Activated CD4-positive, alpha-beta T cell treated with anti-CD3 and anti-CD28 coated beads, Interleukin-2, amount 10 ng/mL, durations not matched to agents 7 days and 5 days (primary cell): ENCODE measurements at places on chromosomes 6 and 20.
A peak's percentile ranks its signal among the peaks of the same experiment; 100 is the strongest.

DNA sequence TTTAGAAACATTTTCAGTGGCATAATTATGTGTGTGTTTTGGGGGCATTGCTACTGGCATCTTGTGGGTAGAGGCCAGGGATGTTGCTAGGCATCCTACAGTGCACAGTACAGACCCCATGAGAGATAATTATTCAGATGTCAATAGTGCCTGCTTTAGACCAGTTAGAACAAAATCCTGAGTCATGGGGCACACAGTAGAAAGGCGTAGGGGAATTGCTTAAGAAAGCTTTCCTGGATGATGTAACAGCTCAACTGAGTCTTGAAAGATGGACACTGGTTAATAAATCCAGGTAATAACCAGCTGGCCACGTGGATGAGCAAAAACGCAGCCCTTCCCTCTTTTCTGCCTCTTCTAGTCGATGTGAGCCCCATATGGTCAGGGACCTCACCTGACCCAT is 51.1 kb downstream of the KCNB1 start:
- no peak for DNase-seq

DNA sequence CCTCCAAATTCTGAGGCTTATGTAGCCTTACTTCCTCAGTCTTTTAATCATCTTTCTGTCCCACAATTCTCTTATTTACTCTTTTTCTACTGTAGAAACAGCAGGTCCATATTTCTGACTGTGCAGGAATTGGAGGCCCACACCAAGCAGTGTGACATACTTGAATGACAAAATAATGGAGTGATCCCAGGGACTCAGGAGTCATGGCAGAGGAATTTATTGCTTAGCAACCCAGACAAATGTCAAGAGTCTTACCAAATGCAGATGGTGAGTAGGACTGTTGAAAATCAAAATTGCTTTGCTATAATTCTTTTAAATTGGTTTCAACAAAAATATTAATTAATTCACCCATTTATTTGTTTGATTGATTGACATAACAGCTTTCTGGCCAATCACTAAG is 59.9 kb downstream of the HTR1B start:
- DNase-seq: no peak

GRCh38 chr6:170473301-170473717 is 79.8 kb downstream of the PSMB1 start:
- DNase-seq: no peak

GRCh38 chr6:18431581-18431980 is 44.4 kb downstream of the RNF144B start:
- no peak for DNase-seq

DNA sequence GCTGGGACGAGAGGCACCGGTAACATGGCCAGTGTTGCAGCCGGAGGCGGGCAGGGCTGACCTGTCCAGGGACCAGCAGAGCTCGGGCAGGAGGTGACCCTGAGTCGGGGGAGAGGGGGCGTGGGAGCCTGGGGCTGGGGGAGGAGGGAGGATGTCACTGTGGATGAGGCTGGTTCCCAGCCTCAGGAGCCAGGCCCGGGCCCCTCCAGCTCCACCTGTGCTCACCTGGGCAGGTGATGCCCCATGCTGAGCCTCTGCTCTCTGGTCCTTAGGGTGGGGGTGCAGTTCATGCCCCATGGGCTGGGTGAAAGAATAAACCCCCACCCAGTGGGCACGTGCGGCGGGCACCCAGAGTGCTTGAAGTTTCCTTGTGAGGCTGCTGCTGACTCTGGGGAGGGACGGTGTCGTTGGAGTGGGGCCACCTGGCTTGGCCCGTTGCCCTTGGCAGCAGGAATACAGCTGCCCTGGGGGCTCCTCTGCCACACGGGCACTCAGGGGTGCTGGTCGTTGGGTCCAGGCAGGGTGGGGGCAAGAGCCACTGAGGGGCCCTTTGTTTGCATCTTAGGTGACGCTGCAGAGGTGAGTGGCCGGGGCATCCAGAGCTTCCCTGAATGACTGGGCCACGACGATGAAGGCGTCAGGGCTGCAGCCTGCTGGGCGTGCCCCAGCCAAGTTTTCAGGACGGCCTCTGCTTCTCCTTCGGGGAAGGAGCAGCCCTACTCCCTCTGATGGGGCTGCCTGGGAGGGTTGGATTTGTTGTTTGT is 24.7 kb upstream of the BHLHE23 start:
- DNase-seq: no peak

DNA sequence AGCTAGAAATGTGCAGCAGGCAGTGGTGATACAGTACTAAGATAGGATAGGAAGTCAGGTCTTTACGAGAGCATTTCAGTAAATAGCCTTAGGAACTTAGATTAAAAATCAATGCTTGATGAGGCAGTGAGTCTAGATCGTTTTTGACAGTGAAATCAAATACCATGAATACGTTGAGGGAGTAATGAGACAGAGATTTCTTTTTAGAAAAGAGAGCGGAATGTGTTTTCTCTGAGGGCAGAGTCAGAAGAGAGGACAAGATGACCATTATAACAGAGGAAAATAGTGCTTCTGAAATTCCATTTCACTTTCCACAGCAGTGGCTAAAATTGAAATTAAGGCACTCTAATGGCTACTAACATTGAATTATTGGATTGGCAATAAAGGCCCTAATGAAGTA is 339.6 kb downstream of the UTRN start:
- no peak for DNase-seq

DNA sequence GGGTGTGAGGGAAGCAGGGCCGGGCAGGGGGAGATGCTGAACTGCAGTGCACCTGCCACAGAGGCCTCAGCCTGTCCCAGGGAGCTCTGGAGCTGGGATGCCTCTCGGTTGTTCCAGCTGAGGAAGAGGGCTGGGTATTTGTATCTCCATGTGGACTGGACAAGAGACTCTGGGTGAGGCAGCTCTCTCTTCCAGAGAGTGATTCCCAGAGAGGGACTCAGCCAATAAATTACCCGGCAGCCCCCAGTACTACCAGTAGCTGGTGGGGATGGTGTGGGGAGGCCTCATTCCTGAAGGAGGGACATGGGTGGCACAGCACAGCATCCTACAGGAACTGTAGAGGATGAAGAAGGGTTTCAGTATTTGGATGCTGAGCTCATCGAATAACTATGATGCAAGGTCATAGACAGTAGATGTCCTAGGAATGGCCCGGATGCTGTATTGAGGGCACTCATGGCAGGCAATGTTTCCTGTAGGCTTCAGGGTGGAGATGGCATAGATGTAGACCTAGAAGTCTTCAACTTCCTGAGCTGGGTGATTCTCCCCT is 1.4 kb downstream of the FGD2 start:
- no peak for DNase-seq

- no peak for DNase-seq
These were observed 92.4 kb downstream of the RTN4IP1 start for GRCh38 chr6:106536851-106537250.

DNA sequence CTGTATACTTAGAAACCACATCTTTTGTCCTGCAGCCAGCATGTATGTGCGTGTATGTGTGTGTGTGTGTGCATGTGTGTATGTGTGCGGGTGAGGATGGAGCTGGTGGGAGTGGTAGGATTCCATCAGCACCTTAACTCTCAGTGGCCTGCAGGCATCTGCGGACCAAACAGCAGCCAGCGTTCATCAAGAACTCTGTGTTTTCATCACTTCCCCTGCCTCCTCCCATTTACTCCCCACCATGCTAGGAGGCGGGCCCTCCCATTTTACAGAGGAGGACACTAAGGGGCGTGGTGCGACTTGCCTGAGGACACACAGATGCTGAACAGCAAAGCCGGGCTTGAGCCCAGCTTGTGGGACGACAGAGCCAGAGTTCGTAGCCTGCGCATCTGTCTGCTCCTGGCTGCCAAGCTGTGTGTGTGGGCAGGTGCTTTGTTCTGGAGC is 8.9 kb downstream of the VSTM2L start:
- DNase-seq: no peak

- DNase-seq: no peak
These were observed 3.4 kb upstream of the ZNF133 start for GRCh38 chr20:18284805-18285533.

GRCh38 chr6:22764496-22764895 is 195.1 kb downstream of the HDGFL1 start:
- no peak for DNase-seq

DNA sequence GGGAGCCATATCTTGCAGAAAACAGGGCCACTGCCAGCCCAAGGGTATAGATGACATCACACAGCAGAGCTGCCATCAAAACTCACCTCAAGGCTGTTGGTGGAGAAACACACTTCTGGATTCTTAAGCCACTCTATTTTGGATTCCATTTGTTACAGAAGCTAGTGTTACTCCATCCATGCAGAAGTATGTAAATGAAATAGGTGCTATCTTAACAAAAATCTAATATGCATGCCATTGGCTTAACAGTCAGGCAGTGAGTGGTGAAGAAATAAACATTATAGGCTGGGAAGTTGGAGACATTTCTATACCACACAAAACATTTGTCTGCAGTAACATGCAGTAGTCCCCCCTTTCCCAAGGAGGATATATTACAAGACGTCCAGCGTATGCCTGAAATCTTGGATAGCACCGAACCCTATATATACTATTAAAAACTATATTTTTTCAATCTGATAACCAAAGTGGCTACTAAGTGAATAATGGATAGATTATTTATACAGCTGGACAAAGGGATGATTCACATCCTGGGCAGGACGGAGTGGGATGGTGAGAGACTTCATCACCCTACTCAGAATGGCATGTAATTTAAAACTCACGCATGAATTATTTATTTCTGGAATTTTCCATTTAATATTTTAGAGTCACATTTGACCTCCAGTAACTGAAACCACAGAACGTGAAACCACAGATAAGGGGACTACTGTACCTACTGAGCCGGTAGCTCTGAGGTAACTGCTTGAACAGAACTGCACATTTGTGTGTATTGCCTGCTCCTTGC is 160.0 kb upstream of the PLN start:
- DNase-seq: no peak

DNA sequence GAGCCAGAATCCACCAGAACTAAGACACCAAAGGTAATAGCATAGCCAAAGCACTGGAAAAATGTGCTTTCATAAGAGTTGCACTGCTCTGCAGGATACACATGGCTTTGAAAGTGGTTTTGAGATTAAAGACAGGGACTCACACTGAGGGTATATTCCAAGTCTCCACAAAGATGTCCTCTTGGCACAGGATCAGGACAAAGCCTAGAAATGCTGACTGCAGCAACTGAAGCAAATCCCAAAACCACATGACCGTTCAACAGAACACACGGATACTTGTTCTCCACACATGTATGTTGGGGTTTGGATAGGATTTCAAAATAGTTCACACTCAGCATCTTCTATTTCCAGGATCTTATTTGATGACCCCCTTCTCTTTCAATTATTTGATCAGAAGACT is 364.3 kb upstream of the HSF2 start:
- no peak for DNase-seq

GRCh38 chr6:30964075-30964474 is 19.4 kb upstream of the MUC21 start:
- DNase-seq: peak; percentile 41

DNA sequence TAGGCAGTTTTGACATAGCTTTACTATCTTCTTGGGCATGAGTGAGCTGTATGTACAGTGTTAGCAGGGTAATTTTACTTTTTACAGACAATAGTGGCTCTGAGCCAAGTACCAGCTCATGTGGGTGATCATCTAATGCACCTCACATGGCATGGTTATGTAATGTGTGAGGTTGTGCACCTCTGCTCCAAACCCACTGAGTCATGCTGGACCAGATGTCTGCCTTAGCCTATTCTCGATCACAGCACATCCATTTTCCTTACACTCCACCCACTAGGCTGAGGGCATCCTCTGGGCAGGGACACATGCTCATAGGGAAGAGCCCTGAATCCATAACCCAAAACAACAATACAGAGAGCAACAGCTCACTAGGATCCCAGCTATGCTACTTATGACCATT is 71.6 kb upstream of the FBXL4 start:
- DNase-seq: no peak

DNA sequence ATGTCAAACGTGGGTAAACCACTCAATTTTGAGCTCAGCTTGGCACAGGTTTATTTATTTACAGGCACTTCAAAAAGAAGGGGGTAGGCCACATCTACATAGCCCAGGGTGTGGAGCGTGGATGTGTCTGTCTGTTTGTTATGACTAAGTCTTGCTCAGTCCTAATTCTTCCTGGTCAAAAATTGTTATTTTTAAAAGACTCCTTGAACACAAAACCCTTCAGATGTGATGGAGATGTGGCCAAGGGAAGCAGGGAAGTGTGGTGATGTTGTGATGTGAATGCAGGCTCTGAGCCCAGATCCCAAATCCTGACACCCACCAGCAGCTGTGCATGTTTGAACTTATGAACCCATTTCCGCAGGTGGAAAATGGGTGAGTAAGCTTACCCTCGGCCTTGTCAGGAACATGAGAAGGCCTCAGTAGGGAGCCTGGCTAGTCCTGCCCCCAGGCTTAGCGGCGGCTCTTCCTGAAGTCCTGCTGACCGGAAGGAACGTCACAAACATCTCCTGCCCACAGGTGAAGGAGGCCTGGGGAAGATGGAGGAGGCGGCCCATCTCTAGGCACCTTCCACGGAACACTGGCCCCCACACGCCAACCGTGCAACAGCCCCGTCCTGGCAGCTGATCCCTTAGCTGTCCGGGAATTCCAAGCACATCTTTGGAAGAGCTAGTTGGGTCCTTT is 119.7 kb downstream of the MYLK4 start:
- DNase-seq: no peak

GRCh38 chr6:21610341-21610740 is 16.8 kb downstream of the SOX4 start:
- no peak for DNase-seq

GRCh38 chr20:62835931-62836861 is 19.3 kb downstream of the COL9A3 start:
- DNase-seq: no peak

- DNase-seq: no peak
These were observed 49.5 kb downstream of the KCNS1 start for GRCh38 chr20:45051204-45052060.

DNA sequence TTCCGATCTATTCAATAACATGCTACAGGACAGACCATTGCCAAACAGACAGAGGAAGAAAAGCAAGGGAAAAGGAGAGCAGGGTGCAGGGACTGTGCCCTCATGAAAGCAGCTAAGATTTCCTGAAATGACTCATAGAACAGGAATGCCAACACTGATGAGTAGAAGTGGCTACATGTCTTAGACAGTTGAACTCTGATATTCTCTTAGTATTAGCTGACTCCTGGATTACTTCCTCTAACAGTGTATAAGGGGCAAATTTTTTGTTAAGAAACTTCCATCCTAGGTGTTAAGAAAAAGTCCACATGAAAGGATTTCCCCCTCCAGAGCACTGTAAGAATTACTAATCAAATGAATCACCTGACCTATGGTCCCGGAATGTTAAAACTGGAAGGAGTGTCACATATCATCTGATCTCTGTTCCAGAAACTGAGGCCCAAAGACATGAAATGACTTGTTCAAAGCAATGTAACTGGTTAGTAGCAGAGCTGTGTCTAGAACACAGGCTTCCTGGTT is 224.9 kb downstream of the IBTK start:
- DNase-seq: no peak

GRCh38 chr20:48425817-48426612 is 401.8 kb downstream of the PREX1 start:
- DNase-seq: no peak

- DNase-seq: no peak
These were observed 22.2 kb downstream of the RRBP1 start for GRCh38 chr20:17659801-17660200.
